ENCODE measurements at places on chromosomes 12 and 14.

GRCh38 chr12:124389138-124389724 lies 94.3 kb downstream of the RFLNA start:
- DNase-seq = peak; percentile 31

DNA sequence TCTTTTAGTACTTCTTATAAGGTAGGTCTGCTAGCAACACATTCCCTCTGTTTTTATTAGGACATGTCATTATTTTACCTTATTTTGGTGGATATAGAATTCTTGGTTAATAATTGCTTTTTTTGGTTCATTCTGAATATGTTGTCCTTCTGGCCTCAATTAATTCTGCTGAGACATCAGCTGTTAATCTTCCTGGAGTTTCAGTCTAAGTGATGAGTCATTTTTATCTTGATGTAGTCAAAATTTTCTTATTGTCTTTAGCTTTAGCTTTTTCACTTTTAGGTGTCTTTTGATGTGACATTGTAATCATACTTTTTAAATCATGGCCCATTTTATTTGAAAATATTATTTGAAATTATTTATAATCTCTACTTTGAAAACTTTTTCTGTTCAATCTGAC lies 104.9 kb upstream of the PMCH start:
- DNase-seq = no peak

DNA sequence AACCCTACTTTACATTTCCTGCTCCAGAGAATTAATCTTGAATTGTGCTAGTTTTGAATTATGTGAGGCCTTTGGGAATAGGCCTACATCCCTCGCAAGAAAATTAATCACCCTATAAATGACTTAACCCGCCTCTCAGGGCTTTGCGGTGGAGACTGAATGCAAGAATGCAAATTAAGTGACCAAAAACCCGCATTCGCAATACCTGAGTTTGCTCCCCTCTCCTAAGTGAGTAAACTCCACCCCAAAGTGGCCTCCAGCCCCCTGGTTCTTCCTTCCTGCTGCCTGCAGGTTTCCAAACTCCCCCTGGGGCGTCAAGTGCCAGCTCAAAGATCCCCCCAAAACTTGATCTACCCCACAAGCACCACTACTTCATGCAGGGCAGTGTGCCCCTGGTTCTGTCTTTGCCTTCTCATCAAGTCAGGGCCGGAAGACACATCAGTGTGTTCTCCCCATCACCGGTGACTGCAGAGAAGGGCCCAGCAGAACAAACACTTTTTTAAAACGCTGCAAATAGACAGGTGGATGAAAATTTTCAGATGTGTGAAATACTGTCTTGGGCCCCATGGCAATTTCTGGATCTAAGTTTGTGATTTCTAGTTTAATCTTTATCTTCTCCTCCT lies 644.7 kb downstream of the VRK1 start:
- DNase-seq = no peak

GRCh38 chr12:11981121-11981733 lies 89.5 kb upstream of the BCL2L14 start:
- DNase-seq = no peak

GRCh38 chr12:75890141-75890540 lies 141.4 kb downstream of the PHLDA1 start:
- no peak for DNase-seq

- DNase-seq = no peak
Measured at GRCh38 chr12:129681151-129681550, 222.7 kb downstream of the TMEM132D start.

GRCh38 chr14:66530526-66530925 lies 22.6 kb downstream of the GPHN start:
- no peak for DNase-seq

Measured in activated CD8-positive, alpha-beta memory T cell treated with anti-CD3 and anti-CD28 coated beads for 4 hours (primary cell).